Fibroblast of skin of scalp (primary cell): ENCODE measurements at places on chromosomes 4 and X.

DNA sequence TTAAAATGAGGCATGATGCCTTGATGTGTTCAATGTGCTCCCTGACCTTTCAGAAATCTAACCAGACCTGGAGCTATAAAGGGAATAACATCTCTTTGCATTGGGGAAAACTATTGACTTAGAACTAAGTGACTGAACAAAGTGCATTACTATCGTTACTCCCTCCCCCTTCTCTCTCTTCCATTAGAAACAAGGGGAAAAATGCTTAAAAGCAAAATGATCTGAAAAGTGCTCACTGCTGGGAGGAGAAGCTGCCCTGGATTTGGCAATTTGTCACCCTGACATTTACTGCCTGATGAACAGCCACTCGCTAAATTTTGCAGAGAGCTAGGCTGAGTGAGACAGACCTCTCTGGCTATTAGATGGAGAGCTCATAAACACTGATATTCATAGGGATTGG, 48.6 kb upstream of the PARM1 start:
- DNase-seq = no peak

DNA sequence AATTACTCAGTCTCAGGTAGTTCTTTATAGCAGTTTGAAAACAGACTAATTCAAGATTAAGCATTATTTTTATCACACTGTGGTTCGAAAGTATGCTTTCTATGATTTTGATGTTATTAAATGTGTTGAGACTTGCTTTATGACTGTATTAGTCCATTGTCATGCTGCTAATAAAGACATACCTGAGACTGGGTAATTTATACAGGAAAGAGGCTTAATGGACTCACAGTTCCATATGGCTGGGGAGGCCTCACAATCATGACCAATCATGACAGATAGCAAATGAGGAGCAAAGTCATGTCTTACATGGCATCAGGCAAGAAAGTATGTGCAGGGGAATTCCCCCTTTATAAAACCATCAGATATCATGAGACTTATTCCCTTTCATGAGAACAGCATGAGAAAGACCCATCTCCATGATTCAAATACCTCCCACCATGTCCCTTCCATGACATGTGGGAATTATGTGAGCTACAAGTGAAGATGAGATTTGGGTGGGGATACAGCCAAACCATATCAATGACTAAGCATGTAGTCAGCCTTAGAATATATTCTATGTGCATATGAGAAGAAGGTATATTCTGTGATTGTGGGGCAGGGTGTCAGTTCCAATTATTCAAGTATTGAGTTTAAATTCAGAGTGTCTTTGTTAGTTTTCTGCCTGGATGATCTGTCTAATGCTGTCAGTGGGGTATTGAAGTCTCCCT, 44.6 kb upstream of the UGT2A1 start:
- no peak for DNase-seq

GRCh38 chrX:69070949-69071650, 94.2 kb downstream of the PJA1 start:
- no peak for DNase-seq

DNA sequence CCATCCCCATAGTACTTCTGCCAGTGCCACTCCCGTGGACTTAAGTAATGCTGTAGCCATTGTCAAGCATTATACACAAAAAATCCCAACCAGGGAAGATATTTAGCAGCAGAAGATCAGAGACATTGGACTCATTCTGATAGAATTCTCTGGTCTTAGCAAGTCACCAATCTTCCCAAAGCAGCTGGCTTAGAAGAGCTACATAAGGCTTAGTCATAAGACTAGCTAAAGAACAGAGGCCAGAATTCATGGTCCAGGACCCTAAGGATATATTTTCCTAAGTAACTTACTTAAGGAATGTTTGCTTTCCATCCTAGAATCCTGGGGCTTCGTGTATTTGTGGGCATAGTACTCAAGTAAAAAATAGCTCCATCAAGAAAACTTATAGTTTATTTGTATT, 100.3 kb upstream of the SLIT2 start:
- peak; percentile 1 for DNase-seq

DNA sequence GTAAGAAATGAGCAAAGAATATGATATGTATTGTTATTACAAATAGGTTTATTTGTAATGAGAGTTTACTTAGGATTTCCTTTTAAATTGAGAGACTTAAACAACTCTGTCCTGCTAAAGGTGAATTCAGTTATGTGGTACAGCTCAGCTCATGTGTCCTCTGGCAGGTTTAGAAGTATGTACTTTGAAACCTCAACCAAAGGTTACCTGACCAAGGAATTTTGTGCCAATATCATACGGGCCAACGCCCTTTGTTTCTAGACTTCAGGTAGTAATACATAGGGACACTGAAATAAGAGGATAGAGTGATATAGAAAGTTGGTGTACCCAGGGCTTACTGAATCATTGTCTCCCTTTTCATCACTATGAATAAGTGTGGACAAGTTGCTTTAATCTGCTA, 25.7 kb downstream of the SLAIN2 start:
- no peak for DNase-seq

GRCh38 chr4:120994521-120994920, 72.0 kb upstream of the PRDM5 start:
- no peak for DNase-seq

DNA sequence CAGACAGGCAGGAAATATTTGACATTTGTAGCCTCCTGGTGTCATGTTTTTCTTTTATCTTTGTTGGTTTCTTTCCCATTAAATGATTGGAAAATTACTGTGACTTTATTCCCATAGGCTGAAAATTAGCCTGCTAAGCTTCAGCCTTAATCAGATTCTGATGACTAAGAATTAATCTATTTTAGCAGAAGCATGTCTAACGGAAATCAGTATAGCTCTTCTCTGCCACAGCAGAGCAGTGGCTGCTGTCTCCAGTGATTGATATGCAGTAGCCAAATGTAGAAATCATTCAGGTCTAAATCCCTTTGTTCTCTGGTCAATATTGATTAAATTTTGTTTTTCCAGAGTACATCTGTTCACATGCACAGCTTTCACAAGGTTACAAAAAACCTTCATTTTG, 199.3 kb downstream of the GC start:
- peak; percentile 9 for DNase-seq

DNA sequence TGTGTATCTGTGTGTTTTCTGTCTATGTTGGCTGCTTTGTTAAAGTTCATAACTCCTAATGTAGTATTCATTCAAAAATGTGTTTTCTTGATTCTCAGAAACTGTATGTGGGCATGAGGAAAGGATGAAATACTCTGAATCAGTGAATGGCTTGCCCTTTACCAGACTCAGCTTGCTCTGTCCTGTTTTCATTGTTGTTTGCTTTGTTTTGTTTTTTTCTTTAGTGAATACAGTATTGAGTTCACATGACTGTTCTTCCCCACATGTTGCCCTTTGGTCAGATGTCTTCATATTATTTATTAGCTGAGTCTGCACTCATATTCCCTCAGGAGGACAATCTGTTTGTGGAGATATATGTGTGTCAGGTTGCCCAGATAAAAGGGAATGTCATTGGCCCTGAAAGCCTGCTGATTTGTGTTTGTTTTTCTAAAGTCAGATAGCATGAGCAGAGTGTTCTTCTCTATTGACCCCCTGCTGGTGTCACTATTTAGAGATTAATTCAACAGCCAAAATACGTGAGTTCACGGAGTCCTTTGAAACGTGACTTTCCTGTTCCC, 1184.4 kb downstream of the RPA4 start:
- no peak for DNase-seq

- DNase-seq = peak; percentile 63
These were observed 16.0 kb upstream of the MID1 start for GRCh38 chrX:10636337-10636736.
